ENCODE measurements at places on chromosomes 1 and 21.

DNA sequence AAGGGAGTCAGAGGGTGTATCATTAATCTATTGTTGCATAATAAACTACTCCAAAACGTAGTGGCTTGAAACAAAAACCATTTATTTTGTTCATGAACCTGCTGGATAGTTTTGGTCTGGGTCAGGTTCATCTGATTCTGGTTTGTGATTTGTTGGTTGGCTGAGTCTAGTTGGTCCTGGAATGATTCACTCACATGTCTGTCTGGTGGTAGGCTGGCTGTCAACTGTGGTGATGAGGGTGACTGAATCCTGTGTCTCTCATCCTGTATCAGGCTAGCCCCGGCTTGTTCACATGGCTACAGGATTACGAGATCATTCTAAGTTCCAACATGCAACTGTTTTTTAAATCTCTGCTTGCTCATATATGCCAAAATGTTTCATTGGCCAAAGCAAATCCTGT, 22.5 kb upstream of the SIKE1 start:
- DNase-seq: no peak

DNA sequence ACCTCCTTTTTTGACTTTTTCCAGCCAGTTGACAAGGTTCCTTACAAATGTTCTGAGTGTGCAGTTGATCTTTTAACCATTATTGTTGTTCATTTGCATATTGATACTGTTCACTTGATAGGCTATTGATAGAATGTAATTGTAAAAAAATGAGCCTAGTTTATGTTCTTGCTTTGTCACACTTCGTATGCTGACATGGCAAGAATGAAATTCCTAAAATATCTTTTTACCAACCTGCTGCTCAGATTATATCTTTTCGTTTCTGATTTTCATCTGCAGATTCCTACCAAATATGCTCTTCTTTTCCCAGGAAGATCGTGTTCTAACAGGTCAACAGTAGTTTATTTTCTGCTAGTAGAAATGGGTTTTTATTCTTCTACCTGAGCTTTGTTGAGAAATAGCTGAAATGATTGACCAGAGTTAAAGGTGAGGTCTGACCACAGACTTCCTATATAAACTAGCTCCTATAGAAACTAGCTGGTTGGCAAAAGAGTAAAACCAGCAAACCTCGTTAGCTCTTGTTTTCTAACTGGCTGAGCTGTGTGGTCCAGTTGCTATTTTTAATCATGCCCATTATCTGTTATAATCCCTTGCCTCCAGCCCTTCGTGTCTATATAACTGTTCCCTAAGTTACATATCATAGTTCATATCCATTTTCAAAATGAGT, 174.8 kb downstream of the HS2ST1 start:
- no peak for DNase-seq

DNA sequence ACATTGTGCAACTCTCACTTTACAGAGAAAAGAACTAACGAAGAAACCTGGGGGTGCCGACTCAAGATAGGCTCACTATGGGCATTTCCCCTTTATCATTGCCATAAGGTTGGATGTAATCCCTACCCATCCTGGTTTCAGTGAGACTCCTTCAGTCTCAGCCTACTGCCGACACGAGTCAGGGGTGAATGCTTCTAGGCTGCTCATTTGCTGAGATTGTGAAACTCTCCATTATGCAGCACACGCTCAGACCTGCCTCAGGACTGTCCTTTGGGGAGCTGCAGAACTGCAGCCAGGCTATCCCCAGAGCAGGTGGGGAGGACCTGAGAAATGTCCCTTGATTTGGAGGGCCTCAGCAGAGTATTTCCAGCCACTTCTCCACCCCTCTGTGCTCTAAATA, 22.2 kb downstream of the TSHB start:
- DNase-seq: no peak

DNA sequence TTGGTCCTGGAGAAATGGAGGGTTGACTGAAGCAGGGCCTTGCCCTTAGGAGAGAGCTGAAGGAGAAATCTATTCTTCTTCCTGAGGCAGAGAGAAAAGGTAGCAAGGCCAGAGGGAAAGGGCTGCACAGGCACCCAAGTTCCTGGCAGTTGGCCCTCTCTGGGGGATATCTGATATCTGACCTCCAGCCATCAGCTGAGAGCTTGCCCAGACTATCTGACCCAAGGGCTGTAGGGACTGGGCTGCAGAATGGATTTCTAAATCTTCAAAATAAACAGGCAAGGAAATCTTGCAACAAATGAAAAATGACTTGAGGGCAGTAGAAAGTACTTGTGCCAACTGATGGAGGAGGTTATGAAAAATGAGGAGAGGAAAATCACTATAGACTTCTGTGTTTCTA, 498 bp upstream of the CLCA2 start:
- DNase-seq: no peak

DNA sequence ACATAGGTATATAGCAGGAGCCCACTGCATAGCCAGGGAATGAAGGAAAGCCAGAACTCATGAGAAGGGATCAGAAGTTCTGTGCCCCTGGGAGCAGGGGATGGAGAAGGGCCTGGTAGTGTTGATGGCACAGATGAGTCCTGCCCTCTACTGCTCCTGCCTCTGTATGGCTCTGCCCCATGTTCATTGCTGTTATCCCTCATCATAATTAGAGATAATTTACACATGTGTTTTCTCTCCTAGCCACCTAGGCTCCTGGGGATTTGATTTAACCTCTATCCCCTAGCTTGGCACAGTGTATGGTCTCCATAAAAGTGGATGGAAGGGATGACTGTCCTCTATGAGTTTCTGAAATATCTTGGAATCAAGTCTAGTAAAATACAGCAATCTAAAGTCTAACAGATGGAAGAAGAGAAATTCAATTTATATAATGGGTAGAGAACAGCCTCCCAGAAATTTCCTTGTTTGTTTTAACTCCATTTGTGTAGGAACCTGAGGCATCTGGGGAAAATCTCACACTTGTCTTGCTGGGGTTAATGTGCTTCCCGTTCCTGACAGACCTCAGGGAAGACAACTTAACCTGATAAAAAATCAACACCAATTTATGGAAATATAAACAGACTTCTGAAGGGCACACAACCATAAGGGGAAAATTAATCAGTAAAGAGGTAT, 393.8 kb downstream of the HHAT start:
- DNase-seq: no peak

- DNase-seq: no peak
Observed at GRCh38 chr1:178374016-178374415, 122.7 kb downstream of the CLEC20A start.

DNA sequence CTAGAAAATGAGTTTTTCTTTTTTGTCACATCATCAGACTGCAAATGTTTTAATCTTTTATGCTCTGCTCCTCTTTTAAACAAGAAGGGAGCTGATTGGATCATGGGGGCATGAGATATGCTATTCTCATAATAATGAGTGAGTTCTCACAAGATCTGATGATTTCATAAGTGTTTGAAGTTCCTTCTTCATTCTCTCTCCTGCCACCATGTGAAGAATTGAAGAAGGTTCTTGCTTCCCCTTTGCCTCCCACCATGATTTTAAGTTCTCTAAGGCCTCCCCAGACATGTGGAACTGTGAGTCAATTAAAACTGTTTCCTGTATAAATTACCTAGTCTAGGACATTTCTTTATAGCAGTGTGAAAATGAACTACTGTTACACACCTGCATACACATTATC, 218.2 kb downstream of the NRIP1 start:
- no peak for DNase-seq

GRCh38 chr1:3074800-3075199, 5.8 kb downstream of the PRDM16 start:
- no peak for DNase-seq

DNA sequence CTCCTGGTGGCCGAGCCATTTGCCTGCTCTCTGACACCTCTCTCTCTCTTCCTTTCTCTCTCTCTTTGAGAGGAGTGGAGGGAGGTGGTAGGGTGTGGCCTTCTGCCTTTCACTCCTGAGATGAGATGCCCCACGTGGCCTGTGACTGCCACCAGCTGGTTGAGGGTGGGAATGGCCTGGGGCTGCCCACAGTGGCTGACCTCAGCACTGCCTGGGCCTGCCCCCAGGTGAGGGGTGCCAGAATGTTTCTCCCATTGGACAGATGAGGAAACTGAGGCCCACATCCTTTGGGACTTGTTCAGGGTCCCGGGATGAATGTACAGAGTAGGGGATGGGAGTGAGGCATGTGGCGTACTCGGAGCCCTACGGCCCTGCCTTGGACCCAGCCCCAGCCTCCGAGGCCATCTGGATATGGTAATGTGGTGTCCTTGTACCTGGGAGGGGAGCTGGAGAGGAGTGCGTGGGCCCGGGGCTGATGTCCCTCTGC, 12.7 kb upstream of the C1orf167 start:
- DNase-seq: peak; percentile 89

DNA sequence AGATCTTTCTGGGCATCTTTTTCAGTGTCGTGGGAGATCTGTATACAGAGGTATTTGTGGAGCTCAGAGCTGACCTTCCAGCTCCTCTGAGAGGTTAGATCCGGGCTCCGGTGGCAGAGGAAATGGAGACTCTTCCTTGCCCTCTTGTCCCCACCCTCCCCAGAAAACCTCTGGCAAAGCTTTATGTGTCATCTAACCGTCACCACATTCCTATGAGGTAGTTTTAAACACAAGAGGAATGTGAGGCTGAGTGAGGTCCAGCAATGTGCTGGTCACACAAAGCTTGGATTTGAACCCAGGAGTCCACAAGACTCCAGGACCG, 1.2 kb downstream of the CD160 start:
- DNase-seq: no peak

DNA sequence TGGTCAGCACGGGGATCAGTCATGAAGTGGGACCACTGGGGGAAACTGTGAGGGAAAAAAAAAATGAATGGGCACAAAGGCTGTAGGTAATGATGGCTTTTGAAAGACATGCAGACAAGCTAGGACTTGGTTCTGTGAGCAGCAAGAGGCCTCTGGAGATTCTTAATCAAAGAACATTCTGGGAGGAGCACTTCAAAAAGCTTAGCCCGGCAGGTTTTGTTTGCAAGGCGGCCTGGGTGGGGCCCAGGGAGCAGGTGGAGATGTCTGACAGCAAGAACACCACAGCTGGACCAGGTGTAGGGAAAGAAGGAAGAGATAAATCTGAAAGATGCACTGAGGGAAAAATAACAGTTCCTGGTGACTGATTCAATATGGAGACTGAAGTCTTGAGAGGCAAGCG, 6.0 kb downstream of the TEX35 start:
- DNase-seq: no peak

DNA sequence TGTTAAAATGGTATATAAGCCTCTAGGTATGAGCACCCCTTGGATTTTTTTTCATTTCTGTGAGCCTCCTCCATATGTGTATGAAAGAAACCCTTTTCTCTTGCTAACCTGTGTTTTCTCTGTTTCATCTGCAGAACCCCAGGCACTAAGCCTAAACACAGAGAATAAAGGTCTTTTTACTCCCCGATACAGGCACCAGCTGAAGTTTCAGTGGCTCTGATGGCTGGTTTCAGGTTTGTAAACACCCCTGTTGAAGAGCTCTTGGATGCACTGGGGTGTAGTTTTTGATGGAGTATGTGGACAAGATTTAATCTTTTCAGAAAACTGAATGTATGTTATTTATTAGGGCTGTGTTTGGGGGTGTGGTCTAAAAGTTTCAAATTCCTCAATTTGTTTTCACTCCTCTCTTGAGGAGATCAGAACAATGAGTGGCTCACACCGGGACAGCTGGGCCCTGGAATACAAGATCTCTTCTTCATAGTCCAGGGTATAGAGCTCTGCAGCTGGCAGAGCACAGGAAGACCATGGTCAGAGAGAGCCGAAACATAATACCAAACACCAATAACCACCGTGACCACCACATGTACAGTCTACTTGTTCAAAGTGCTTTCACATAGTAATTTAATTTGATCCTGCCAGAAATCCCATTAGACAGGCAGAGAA, 50.2 kb upstream of the VTCN1 start:
- no peak for DNase-seq

GRCh38 chr1:106768077-106768476, 288.4 kb upstream of the PRMT6 start:
- no peak for DNase-seq

DNA sequence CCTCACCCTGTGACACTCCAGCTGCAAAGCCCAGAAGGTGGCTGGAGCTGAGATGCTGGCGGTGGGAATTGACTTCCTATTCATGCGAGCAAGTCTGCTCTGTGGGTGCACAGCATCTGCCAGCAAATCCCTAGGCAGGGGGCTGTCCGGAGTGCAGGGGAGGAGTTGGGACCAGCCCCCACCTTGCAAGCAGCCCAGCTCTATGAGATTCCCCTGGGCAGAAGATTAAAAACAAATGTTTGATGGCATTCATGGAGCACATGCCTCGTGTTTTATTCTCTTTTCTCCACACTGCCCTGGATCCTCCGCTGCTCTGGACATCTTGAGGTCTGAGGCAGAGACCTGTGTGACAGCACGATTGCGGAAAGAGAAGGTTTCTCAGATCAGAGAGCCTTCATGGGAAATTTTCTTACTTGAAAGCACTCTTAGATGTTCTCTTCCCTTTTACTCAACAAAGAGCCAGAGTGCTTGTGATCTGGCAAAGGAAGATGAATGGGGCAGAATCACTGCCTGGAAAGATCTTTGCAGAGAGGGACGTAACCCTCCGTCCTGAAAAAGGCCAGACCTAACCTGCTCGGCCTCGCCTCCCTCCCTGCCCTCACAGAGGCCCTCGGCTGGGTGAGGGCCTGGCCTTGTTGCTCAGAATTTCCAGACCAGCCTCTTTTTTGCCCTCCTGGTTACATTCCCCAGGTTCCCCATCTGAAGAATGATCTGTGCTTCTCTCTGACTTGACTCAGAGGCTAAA, 597.1 kb downstream of the KIF26B start:
- DNase-seq: no peak

- DNase-seq: peak; percentile 93
Observed at GRCh38 chr1:111660204-111661150, 40.9 kb downstream of the RAP1A start.

DNA sequence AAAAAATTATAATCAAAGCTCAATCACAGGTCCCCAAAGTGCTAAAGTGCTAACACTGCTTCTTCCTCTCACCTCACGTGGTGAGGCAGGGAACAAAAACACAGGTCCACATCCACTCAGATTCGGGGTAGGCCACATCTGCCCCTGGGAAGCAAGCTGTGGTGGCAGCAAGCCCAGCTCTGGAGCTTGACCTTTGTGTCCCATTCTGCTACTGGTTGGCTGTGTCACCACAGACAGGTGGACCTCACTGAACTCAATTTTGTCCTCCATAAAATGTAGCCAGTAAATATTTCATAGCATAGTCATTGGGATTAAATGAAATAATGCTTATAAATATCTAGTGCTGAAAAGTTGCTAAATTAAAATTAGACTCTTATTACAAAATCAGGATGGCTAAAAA, 8.5 kb downstream of the AZIN2 start:
- DNase-seq: no peak

- DNase-seq: peak; percentile 87
Observed at GRCh38 chr1:183567584-183567983, 22.7 kb downstream of the NCF2 start.

Data from hematopoietic multipotent progenitor cell treated with erythropoietin and hydrocortisone succinate and interleukin-3 and kit ligand, for 6 days (in vitro differentiated cells).